ENCODE measurements at places on chromosomes 3 and 15.
A peak's percentile ranks its signal among the peaks of the same experiment; 100 is the strongest.

DNA sequence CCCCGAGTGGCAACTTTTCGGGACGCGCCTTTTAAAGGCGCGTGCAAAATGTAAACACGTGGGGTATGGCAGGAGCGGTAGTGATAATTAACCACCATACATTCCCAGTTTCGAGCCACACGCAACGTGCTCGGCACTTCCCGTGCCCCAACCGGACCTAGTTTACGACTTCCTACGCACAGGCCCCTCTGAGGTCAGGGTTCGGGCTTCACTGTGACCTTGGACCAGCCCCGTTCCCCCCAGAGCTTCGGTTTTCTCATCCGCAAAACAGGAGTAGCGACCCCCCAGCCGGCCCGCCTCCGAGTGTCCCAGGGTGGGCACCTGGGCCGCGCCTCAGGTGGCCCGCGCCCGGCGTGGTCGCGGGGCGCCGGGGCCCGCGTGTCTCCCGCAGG is 451 bp downstream of the CHCHD4 start:
- no peak for DNase-seq

GRCh38 chr3:34073111-34073510 is 274.7 kb downstream of the PDCD6IP start:
- DNase-seq: no peak

GRCh38 chr3:155791190-155791589 is 14.9 kb downstream of the C3orf33 start:
- no peak for DNase-seq

DNA sequence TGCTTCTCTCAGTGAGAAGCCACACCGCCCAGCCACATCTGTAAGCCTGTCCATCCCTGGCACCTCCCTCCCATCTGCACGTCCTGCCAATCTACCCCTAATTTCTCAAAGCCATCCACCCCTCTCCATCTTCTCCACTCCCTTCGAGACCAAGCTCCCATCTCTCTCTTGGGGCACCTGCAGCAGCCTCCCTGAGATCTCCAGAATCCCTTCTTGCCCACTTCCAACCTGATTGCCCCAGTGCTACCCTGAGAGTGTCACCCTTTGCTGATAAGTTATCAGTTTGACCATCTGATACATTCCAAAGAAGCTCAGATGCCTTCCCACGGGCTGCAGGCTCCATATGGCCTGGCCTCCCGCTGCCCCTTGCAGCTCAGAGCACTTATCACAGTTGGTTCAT is 496.1 kb downstream of the SHQ1 start:
- no peak for DNase-seq

- no peak for DNase-seq
Measured at GRCh38 chr3:9863058-9863772, 16.8 kb downstream of the CIDEC start.

DNA sequence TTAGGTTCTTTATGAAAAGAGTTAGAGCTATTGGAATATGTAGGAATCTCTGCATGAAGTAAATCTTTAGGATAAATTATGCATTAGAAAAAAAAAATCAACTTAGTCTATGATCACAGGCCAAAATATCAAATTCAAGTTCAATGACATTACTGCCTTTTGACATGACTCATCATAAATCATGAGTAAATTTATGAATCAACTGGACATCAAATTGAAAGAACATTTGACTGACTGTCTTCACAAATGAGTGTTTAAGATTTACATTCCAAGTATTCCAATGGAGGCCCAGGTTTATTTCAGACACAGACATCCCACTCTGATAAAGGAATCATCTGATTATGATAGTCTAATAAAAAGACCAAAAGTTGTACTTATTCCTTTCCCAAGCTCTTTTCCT is 192.8 kb upstream of the TTC14 start:
- no peak for DNase-seq

GRCh38 chr15:91021516-91022074 is 799 bp downstream of the VPS33B start:
- DNase-seq: peak; percentile 9

- no peak for DNase-seq
Measured at GRCh38 chr3:120174811-120175539, 80.7 kb upstream of the GSK3B start.

DNA sequence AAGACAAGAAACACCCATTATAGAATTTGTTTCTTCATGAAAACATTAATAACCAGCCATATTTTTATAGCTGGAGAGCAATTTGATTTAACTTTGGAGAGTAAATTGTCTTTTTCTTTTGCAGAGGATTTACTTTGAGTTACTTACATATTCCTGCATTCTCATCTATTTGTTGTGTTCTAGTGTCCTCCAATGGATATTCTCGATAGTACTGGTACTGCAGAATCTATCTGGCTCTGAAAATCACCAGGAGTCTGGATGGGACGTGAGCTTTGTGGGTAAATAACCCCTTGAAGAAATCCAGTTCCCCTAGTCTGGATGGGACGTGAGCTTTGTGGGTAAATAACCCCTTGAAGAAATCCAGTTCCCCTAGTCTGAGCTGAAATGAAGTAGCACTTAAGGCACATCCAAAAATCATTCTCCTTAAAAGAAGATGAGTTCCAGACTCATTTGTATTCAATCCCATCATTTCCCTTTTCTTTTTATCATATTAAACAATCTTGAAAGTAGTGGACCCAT is 294.1 kb upstream of the UBE2E2 start:
- no peak for DNase-seq

DNA sequence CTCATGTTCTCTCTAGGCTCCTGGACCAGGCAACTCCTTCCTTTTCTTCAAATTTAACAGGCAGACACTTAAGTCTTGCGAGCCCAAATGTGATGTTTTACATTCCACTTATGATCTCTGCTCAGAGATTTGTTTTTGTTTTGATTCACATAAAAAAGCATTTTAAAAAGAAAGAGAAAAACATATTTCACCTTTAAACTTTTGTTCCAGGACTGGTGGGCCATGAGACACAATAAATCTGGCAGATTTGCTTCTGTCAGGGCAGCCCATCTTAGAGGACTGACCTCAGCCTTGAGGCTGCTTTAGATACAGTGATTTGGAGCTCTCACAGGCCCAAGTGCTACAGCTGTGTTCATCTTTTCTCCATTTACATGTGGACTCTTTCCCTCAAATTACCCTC is 52.0 kb downstream of the CMSS1 start:
- DNase-seq: no peak

GRCh38 chr3:62538691-62539356 is 165.5 kb upstream of the FEZF2 start:
- DNase-seq: no peak

GRCh38 chr3:194271460-194272035 is 79.6 kb downstream of the CPN2 start:
- no peak for DNase-seq

DNA sequence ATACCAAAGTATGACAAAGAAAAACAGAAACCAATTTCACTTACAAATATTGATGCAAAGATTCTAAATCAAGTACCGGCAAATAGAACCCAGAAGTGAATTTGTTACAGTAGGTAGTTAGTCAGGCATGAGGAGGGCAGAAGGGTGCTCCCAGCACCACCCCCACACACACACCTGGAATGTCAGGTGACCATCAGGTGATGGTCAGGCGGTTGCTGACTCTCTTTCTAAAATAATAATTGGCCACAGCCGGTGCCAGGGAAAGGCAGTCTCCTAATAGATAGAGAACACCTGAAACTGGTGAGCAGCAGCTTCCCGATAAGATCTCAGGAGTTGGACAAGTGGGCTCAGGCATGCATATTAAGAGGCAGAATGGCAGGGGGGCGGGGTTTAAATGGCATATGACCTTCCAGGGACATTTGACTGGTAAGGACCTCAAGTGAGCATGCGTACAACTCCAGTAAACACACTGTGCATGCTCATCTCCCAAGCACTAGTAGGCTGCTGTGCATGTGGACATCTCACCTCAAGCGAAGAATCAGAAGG is 131.1 kb downstream of the ANO10 start:
- DNase-seq: no peak

DNA sequence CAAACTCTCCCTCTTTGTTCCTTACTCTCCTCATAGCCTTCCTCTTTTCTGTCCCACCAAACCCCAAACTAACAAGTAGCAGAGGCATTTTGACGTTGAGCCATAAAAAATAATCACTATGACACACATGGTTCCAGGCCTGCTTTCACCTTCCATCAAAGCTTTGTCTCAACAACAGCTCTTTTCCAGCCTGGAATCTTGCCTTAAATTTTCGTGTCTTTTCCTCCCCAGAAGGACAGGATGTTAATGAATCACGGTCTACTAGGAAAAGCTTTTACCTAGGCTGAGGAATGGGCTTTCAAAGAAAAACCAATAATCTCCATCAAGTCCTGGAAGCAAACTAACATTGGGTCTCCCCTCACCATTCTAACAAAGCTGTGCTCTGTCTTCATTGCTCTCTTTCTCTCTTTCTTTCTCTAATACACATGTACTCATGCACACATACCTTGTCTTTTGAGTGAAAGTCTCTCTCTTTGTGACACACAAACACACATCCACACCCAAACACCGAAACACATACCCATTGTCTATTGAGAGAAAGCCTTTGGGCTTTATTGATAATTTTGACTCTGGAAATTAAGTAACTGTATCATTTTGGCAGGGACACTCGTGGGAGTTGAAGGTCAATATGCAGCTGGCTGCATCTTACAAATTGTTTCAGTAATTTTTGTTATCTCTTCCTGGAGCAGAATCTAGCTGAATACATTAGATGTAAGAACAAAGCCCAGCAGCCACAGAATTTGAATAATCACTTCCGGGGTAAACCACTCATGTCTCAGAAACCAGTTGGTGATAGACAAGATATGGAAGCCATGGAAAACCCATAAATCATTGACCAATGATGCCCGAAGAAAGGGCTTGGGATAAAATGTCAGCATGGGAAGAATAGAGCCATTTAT is 107.4 kb upstream of the SLC4A7 start:
- no peak for DNase-seq

GRCh38 chr15:52975941-52976449 is 185.9 kb upstream of the ONECUT1 start:
- no peak for DNase-seq

- no peak for DNase-seq
Measured at GRCh38 chr3:186976837-186977750, 46.8 kb downstream of the ST6GAL1 start.

GRCh38 chr3:113339616-113340244 is 101.6 kb downstream of the CFAP44 start:
- no peak for DNase-seq

DNA sequence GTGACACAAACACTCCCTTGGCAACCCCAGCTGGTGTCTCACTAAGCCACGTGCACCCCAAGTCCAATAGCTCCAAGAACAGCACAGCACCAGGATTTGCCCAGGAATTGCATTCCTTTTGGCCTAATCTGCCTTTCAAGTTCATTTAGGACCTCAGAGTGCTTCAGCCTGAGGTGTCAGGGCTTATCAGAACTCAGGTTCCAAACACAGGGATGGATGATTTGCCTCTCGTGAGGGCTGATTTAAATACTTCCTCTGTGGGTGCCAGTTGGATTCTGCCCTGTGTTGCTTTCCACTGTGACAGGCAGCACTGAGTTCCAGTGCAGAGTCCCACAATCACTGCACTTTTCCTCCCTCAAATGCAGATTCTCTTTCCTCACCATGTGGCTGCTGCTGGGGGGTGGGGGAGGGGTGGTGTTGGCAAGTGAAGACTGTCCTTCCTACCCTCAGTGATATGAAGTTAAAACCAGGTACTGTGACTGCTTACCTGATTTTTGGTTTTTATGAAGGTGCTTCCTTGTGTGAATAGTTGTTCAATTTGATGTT is 204.3 kb upstream of the STAC start:
- no peak for DNase-seq

DNA sequence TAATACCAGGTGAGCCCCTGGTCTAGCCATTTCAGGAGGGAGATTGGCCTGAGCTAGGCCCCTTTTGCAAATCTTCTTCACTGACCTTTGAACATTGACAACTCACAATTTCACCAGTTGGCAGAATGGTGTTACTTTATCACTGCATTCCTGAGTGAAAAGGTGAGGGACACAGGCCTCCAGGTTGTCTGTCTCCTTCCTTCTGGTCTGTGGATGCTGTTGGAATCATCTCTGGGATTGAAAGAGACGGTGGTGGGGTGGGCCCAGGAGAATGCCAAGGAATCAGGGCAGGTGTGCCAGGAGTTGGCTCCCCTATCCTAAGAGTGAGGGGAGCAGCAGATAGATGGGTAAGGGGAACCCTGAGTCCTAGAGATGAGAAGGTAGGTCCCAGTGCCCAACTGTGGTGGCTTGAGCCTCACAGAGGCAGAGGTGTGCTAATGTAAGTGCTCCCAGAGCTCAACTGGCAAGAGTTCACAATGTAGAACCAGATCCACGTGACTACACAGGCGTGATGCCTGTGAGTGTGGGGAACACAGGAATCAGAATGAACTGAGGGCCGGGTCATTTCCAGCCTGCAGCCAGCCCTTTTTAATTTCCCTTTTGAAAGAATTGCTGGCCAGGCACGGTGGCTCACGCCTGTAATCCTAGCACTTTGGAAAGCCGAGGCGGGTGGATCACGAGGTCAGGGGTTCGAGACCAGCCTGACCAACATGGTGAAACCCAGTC is 11.2 kb downstream of the C3orf62 start:
- no peak for DNase-seq

- no peak for DNase-seq
Measured at GRCh38 chr3:167742338-167742737, 6.8 kb downstream of the SERPINI1 start.

GRCh38 chr3:107718547-107718946 is 195.8 kb downstream of the BBX start:
- no peak for DNase-seq

- no peak for DNase-seq
Measured at GRCh38 chr3:24128199-24129005, 183.3 kb downstream of the NR1D2 start.

DNA sequence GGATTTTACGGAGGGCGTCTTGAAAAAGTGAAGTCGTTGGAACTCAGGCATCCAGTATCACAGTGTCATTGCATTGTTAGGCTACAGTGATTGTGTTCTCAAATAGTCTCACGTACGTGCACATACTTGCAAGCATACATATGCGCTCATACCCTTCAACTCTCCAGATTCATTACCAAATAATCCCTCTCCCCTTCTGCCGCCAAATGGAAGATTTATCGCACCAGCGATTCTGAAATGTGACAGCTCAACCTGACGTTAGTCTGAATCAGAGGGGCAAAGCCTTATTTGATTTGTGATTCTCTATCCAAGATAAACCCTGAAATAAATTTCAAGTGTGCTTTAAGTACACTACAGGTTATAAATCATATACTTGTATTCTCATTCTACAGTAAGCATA is 119.4 kb downstream of the GADL1 start:
- DNase-seq: no peak

DNA sequence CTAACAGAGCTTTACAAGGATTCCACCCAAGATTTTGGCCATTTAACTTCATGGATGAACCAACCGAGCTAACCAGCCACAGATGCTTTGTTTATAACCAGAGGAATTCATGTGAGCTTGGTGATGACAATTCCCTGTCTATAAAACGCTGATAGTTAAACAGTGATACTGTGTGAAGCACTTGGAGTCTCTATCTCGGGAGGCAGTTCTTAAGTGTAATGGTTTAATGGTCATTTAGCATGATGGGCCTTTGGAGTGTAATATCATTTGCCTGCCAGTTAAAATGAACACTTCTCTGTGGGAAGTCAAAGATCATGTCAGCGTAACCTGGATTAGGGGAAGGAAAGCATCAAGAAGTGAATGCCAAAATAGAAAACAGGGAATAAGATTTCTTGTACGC is 368.6 kb upstream of the THRB start:
- no peak for DNase-seq

GRCh38 chr15:79602731-79603130 is 170.6 kb downstream of the MINAR1 start:
- DNase-seq: peak; percentile 23

All from AG04449 (cell line).